Activated CD4-positive, alpha-beta T cell treated with anti-CD3 and anti-CD28 coated beads, Interleukin-2, amount 50 U/mL, for 24 hours (primary cell): ENCODE measurements at places on chromosomes 2 and 18.

GRCh38 chr2:106270471-106270891, 76.4 kb upstream of the UXS1 start:
- no peak for DNase-seq

DNA sequence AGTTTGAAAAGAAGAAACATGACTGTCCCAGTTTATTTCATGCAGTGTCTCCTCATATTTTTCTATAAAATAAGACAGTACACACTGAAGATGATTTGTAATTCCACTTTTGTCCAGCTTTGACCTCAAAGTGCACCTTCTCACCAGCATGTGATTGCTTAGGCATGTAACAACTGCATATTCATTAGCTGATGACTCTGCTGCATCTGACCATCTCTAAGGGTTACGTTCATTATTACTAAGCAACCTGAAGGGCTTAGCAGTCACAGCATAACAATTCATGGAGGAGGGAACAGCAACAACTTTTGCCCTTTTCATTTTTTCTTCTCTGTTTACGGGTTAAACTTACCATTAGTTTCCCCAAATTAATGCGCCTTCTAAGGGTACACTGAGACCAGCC, 330.6 kb upstream of the PIK3C3 start:
- DNase-seq: no peak

GRCh38 chr2:215369181-215369760, 57.4 kb downstream of the ATIC start:
- DNase-seq: no peak

- no peak for DNase-seq
Observed at GRCh38 chr2:235497096-235497495, 3.3 kb downstream of the AGAP1 start.

- DNase-seq: no peak
Observed at GRCh38 chr18:55449412-55450140, 138.4 kb downstream of the TCF4 start.

DNA sequence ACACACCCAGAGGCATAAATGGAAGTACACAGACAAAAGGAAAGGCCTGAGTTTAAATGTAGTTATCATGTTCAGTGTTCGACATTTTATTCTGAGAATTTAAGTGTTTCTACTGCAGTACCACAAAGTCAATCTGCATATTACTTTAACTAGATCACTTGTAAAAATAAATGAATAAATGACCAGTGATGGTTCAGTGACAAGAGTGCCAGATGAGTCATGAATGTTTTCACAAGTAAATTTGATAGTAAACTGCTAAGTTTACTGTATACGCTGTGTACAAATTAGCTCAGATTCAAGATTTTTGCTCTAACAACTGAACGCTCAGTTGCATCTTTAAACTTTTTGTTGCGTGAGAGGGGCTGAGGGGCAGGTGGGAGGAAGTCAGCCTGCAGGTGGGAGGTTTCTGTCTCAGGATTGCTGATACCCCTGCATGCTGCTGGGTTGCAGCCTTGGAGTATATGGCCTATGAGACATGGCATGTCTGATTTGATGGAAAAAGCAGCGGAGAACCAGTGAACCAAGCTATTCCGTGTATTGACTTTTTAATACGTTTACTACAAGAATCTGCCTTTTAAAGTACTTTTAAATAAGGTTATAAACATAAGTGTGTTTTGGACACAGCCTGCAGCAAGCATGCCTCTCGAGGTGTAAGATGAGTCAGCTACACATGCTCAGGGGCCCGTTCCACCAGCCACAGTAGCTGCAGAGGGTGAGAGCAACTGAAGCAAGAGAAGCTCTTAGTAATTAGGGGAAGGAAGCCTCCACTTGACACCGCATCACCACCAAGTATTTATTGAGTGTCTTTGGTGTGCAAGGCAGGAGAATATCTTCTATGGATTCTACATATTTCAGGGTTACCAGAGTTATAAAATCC, 245.1 kb downstream of the NEDD4L start:
- no peak for DNase-seq

DNA sequence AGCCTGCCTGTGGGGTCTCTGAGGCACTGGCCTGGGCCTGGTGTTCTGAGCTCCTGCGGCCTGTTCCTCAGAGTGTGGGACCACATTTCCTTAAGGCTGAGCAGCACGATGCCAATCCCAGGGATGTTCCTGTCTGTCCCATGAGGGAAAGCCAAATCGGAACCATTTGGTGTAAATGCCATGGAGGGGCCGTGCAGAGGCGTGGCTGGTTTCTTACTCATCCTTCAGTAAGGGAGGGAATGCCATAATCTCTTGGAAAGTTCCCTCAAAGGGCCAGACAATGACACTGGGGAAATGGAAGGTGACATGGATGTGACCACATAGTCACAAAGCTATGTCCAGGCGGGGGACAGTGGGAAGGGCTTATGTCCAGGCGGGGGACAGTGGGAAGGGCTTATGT, 14.4 kb upstream of the PTMA start:
- DNase-seq: no peak

DNA sequence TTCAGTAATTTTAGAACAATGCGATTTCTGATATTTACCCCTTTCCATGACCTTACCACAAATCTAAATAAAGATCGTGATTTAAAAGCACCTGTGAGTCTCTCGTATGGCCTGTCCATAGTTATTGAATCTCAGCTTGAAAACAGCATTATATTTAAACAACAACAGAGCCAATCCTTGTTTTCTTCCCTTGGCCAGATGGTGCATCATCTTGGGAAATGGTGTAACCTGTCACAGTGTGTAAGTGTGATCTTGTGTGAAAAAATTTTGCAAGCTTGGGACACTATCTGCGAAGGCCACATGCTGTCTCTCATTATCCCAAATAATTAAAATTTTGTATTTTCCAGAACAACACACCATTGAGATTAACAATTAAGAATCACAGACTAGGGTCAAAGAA, 262.7 kb upstream of the SPHKAP start:
- DNase-seq: no peak

GRCh38 chr2:85900366-85900765, 11.6 kb upstream of the ST3GAL5 start:
- no peak for DNase-seq

DNA sequence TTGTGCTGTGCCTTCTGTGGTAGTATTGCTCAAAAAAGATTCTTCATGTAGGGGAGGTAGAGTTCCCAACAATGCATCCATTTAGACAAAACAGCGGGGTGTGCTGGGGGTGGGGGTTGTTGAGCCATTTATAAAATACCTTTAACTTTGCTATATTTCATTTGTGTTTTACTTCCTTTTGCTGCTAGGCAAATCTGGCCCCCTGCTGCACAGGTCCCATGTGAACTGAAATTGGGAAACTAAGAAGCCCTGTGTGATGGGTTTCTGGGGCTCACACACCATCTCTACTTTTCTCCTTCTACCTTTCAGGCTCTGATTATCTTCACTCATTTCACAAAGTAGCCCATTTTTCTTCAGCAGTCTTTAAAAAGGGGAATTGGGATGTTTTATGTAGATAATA, 52.7 kb upstream of the ITGA4 start:
- no peak for DNase-seq

GRCh38 chr18:37676276-37676675, 110.7 kb upstream of the CELF4 start:
- DNase-seq: no peak

- DNase-seq: no peak
Observed at GRCh38 chr2:75454241-75454620, 106.5 kb downstream of the EVA1A start.
